ENCODE measurements at places on chromosomes 5 and 9. TPM values are rescaled to one million over a fixed set of nuclear protein-coding genes. Genes with fewer than 3 reads are reported as not detected.

The KCNV2 gene
- not detected for total RNA-seq

The TERT gene
- total RNA-seq: not detected

The CMYA5 gene
- 9.2 TPM for total RNA-seq

The SLC26A2 gene
- 63.2 TPM for total RNA-seq

The SLCO6A1 gene
- not detected for total RNA-seq
